ENCODE measurements at places on chromosomes 7 and 10.

- no peak for DNase-seq
Measured at GRCh38 chr10:87761153-87761552, 56.9 kb downstream of the ATAD1 start.

DNA sequence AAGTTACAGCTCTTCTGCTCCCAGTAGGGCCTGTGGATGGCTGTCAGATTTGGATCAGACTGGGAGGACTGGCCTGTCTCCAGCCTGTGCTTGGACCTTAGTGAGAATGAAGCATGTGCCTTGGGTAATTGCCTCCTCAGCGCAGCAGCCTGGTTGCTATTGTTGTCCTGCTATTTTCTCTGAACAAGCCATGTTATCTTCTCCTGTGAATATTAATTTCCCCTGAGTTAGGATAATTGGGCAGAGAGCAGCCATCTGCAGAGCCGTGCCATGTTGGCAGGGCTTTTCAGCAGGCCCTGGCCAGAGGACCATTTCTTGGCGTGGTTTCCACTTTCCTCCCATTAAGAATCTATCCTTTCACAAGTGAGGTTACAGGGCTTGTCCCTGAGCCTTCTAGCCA lies 497.3 kb downstream of the SORCS3 start:
- no peak for DNase-seq

GRCh38 chr10:70908406-70909296 lies 20.3 kb upstream of the PCBD1 start:
- no peak for DNase-seq

GRCh38 chr7:4797858-4798705 lies 22.7 kb downstream of the AP5Z1 start:
- DNase-seq: peak; percentile 13

GRCh38 chr7:130946114-130946513 lies 212.1 kb upstream of the KLF14 start:
- DNase-seq: no peak

DNA sequence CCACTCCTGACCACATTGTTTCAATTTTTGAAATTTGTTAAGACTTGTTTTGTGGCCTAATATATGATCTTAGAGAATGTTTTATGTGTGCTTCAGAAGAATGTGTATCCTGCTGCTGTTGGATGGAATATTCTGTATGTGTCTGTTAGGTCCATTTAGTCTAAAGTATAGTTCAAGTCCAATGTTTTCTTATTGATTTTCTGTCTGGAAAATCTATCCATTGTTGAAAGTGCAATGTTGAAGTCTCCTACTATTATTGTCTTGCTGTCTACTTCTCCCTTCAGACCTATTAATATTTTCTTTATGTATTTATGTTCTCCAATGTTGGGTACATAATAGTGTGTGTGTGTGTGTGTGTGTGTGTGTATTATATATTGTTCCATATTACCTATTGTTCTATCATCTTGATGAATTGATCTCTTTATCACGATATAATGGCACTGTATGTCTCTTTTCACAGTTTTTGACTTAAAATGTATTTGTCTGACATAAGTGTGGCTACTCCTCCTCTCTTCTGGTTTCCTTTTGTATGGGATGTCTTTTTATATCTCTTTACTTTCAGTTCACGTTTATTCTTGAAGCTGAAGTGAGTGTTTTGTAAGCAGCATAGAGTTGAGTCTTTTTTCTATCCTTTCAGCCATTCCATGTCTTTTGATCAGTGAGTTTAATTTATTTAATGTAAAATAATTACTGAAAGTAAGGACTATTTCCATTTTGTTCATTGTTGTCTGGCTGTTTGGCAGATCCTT lies 61.3 kb downstream of the AKR1D1 start:
- DNase-seq: no peak

DNA sequence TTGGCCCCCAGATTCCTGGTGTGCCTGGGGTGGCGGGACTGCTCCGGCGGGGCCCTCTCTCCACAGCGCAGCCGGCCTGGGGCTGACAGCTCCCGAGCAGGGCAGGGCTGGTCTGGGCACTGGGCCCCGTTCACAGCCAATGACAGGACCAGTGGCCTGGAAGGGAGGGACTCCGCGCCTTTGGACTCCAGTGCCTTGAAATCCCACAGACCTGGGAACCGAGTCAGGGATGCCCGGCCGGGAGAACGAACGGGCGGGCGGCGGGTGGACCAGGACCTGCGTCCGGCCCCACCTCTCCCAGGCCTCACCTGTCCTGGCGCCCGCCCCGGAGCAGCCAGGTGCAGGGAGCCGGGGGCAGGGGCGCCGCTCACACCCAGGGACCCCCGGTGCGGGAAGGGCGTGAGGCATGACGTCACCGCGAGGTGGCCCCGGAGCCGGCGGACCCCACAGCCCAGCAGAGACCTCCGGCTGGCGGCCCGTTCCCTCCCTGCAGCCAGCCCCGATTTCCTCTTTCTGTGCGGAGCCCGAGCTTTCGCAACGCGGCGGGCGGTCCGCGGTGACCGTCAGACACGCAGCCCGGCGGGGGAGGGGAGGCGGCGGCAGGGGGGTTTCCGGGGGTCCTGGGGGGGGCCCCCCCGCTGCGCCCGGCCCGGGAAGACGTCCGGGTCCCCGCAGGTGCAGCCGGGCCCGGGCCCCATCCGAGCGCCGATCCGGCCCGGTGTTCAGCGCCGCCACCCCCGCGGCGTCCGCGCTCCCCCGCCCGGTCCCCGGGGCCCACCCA lies 743 bp downstream of the ADAP1 start:
- no peak for DNase-seq

DNA sequence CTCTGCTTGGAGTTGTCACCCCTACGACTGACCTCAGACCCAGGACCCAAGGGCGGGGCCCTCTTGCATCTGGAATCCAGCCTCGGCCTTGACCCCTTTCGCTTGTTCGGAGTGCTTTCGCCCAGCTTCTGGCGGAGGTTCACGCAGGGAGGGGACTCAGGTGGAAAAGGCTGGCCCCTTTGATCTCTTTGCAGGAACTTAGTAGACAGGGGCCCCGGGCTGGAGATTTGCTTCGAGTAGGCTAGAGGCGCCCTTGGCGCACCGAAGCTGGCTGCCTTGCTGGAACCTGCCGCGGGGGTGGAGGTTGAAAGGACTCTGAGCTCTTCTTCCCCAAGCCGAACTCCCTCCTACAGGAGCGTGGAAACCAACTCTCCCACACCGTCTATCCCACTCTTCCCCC lies 255.1 kb downstream of the OTUD1 start:
- DNase-seq: no peak

- no peak for DNase-seq
Measured at GRCh38 chr10:44439239-44439957, 54.5 kb upstream of the CXCL12 start.

DNA sequence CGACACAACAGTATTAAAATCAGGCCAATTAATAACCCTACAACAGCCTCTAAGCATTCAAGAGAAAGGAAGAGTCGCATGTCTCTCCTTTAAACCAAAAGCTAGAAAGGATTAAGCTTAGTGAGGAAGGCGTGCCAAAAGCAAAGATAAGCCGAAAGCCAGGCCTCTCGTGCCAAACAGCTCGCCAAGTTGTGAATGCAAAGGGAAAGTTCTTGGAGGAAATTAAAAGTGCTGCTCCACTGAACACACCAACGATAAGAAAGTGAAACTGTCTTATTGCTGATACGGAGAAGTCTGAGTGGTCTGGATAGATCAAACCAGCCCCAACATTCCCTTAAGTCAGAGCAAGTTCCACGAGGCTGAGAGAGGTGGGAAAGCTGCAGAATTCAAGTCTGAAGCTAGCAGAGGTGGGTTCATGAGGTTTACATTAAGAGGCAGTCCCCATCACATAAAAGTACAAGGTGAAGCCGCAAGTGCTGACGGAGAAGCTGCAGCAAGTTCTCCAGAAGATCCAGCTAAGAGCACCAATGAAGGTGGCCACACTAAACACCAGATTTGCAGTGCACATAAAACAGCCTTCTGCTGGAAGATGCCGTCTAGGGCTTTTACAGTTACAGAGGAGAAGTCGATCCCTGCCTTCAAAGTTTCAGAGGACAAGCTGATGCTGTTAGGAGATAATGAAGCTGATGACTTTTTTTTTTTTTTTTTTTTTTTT lies 194.8 kb downstream of the MAD1L1 start:
- no peak for DNase-seq

DNA sequence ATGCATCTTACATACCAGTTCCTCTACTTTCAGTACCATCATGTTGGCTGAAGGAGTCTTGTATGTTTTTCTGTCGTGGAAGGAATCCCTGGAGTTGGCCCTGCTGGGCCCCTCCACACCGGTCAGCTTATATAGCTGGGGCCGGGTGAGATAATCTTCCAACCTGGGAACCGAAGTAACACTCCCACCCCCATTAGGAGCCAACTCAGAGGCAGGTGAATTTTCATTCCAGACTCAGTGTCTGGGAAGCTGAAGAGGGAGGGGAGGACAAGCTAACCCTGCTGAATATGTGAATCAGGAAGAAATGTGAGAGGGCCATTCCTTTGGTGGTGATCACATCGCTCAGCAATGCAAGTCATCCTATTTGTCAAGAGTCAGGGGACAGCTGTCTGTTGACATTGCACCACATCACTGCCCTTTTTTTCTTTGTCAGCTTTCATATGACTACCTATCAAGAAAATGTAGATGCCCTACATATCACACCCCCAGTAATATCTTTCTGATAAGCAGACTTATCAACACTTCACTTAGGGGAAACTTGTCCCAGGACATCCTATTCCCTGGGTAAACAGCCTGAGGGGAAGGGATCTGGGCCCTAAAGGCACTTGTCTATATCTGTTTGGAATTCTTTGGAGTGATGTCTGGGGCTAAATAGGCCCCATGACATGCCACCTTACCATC lies at the start of gene ANKRD1:
TSS of gene ANKRD1 (minus strand) at position 102 of the 681 bp plus-strand sequence. CDS start at position 42, 60 bp downstream.
- DNase-seq: no peak

- no peak for DNase-seq
Measured at GRCh38 chr10:131621784-131622624, 278.8 kb upstream of the PPP2R2D start.

GRCh38 chr10:34979938-34980337 lies 110.2 kb downstream of the CUL2 start:
- DNase-seq: no peak

- DNase-seq: no peak
Measured at GRCh38 chr7:66964411-66964810, 31.0 kb downstream of the SBDS start.
